Right forelimb (tissue), 1 donor: ENCODE measurements at places on chromosomes 5 and 9.

DNA sequence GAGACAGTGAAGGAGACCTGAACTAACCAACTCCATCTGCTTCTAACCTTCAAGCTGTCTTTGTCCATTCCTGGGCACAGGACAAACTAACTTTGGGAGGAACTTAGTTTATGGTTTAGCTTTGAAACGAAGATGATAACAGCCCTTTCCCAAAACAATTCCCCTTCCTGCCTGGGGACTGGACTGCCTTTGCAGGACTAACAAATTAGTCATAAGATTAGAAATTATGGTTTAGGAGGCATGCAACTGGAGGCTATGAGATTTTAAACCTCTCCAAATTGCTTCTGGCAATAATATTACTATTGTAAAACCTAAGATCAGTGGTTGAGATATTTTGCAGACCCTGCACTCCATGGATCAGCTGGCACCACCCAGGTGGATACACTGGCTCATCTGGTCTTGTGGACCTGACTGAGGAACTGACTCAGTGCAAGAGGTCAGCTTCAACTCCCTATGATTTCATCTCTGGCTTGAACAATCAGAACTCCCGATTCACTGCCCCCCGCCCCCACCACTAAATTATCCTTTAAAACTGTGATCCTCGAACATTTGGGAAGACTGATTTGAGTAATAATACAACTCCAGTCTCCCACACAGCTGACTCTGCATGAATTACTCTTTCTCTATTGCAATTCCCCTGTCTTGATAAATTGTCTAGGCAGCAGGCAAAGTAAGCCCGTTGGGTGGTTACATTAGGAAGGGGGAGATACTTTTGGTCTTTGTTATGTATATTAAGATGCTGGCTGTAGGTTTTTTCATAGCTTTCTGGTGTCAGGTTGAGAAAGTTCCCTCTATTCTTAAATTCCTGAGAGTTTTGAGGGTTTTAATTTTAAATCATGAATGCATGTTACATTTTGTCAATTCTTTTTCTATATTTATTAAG, 213.3 kb downstream of the TSSK1B start:
- no peak for DNase-seq

DNA sequence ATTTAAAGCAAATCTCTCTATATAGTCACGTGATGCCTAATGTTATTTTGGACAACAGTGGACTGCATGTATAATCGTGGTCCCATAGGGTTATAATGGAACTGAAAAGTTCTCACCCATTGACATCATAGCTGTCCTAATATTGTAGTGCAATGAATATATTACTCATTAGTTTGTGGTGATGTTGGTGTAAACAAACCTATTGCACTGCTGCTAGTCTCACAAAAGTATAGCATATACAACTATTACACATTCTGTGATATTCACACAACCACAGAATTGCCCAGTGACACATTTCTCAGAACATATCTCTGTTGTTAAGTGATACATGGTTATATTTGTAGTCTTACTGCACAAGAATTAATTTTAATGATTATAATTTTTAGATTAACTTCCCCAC, 37.7 kb downstream of the IPO11 start:
- no peak for DNase-seq

GRCh38 chr9:136439481-136440408, at the start of gene INPP5E:
TSS of gene INPP5E (minus strand) at chr9:136439845. CDS start at chr9:136439419, 426 bp downstream.
- peak; percentile 91 for DNase-seq

DNA sequence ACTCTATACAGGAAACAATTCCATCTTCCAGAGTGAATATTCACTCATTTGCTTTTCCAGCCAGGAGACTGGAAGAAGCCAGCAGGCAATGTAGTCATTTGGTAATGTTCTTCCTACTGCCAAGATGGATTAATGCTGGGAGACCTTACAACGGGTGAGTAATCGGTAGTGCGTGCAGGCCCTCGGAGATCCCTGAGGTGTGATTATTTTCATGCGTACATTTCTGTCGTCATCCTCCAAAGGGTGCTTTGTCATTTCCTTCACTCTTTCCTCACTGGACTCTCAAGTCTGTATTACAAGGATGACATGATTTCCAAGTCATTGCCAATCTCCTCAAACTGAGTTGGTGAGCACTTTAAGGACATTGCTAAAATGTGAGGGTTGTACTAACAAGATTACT, 263.5 kb downstream of the CWC27 start:
- no peak for DNase-seq

- DNase-seq, result no peak
Observed at GRCh38 chr5:19001054-19001453, 986.9 kb downstream of the CDH18 start.

- peak; percentile 75 for DNase-seq
Observed at GRCh38 chr9:93119953-93120845, 13.9 kb downstream of the NINJ1 start.

DNA sequence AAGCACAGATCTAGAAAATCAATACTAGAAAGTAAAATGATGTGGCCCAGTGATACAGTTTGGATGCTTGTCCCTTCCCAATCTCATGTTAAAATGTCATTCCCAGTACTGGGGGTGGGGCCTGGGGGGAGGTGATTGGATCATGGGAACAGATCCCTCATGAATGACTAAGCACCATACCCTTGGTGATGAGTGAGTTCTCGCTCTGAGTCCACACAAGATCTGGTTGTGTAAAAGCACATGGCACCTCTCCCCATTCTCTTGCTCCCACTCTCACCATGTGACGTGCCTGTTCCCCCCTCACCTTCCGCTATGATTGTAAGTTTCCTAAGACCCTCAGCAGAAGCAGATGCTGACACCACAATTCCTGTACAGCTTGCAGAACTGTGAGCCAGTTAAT, 234.2 kb upstream of the CDH6 start:
- no peak for DNase-seq
